Amygdala (tissue), 56 donors: ENCODE measurements at places on chromosomes 3 and 15.

- no peak for DNase-seq
Measured at GRCh38 chr3:179953993-179954870, 82.5 kb downstream of the PEX5L start.

DNA sequence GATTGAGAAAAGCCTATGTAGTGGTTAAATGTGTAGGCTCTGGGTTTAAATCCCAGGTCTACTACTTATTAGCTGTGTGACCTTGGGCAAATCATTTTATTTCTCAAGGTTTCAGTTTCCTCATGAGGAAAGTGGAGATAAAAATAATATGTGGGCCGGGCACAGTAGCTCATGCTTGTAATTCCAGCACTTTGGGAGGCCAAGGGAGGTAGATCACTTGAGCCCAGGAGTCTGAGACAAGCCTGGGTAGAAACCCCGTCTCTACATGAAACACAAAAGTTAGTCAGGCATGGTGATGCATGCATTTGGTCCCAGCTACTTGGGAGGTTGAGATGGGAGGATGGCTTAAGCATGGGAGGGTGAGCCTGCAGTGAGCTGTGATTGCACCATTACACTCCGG is 8.4 kb downstream of the SEMA5B start:
- no peak for DNase-seq

DNA sequence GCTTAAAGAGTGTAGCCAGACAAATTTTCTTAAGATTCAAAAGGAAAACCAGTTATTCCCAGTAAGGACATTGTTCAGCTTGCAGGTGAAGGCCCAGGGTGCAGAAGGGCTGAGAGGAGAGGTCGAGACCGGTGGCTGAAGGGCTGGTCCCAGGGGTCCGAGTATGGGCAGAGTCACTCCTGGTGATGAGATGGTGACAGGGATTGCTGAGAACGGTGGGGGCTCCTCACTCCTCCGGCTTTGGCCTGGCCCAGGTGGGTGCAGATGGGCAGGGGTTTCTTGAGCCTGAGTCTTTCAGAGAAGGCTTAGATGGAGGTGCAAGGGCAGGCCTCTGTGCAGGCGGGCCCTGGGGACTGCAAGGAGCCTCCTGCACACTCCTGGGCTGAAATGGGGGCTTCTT is 56.2 kb downstream of the ZNF445 start:
- no peak for DNase-seq

GRCh38 chr15:67176195-67176971 is 78.1 kb downstream of the AAGAB start:
- DNase-seq, result no peak

- no peak for DNase-seq
Measured at GRCh38 chr15:32981536-32981935, 213.0 kb downstream of the FMN1 start.

- no peak for DNase-seq
Measured at GRCh38 chr15:83616840-83617239, 37.1 kb upstream of the ADAMTSL3 start.

DNA sequence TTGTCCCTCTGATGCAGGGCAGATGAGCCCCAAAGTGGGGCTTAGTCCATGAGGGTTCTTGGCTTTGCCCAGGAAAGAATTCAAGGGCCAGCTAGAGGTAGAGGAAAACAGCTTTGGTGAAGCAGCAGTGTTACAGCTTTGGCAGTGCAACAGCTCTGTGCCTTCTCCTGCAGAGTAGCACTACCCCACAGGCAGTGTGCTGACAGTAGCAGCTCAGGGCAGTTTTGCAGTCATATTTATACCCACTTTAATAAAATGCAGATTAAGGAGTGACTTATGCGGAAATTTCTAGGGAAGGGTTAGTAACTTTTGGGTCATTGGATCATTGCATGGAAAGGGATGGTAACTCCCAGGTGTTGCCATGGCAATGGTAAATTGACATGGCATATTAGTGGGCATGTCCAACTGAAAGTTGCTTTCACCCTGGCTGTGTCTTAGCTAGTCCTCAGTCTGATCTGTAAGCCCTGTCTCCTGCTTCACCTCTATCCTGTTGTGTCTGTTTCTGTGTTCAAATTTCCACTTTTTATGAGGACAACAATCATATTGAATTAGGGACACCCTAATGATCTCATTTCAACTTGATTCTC is 241.3 kb upstream of the C2CD4B start:
- no peak for DNase-seq

GRCh38 chr3:33602829-33603228 is 115.2 kb downstream of the CLASP2 start:
- no peak for DNase-seq

DNA sequence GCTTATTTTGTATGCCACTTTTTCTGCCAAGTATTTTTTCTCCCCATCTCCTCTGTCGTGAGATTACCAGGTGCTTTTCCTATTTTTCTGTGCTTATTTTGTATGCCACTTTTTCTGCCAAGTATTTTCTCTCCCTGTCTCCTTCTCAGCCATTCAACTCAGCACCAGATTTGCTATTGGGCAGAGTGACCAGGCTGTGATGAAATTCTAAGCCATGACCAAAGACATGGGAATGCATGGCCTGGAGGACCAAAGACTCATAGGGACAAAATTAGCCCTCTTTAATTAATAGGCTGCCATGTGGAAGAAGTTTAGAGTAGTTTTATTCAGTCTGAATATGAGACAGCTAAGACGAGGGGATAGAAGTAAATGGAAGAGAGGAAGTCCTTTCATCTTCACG is 257.4 kb downstream of the SQOR start:
- no peak for DNase-seq
